ENCODE measurements at places on chromosomes 13 and 19. TPM values are rescaled to one million over a fixed set of nuclear protein-coding genes. Genes with fewer than 3 reads are reported as not detected.

The MAMSTR gene
- total RNA-seq, result 0.94 TPM

GRCh38 chr13:111943229-111943795 is 123.6 kb upstream of the SOX1 start:
- no peak overlapping the region for H3K4me3 ChIP-seq
- ATAC-seq, result no peak
- no peaks in the 10 kb centered on the region for H3K36me3 ChIP-seq
- H3K4me1 ChIP-seq, result peaks cover 12% of the 10 kb centered on the region
- no peak overlapping the region for H3K27ac ChIP-seq
- H3K27me3 ChIP-seq, result peaks cover 21% of the 10 kb centered on the region

DNA sequence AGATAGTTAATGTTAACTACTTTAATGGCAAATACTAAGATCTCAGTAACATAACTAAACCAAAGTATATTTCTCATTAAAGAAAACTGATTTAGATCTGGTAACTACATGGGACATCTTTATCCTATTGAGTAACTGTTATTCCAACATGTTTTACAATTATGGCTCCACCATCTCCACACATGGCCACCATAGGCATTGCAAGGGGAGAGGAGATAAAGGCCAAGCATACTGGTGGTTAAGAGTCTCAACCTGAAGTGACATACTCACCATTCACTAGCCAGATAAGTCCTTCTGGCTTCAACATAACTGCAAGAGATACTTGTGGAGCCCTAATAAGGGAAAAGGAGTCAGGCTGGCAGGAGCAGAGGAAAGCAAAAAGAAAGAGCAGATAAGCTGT is 1586.4 kb upstream of the SPRY2 start:
- no peak overlapping the region for H3K4me3 ChIP-seq
- H3K4me1 ChIP-seq, result no peaks in the 10 kb centered on the region
- no peaks in the 10 kb centered on the region for H3K36me3 ChIP-seq

The RFPL4AL1 gene
- total RNA-seq, result not detected

The ALOX5AP gene
- 6.0 TPM for total RNA-seq

The NDUFA13 gene
- total RNA-seq, result 82.5 TPM

- no peak for ATAC-seq
- H3K36me3 ChIP-seq, result no peaks in the 10 kb centered on the region
- H3K4me3 ChIP-seq, result no peak overlapping the region
These were observed 16.8 kb downstream of the KBTBD7 start for GRCh38 chr13:41177616-41178015.

The PGLYRP2 gene
- total RNA-seq, result not detected

The PLVAP gene
- 41.4 TPM for total RNA-seq

DNA sequence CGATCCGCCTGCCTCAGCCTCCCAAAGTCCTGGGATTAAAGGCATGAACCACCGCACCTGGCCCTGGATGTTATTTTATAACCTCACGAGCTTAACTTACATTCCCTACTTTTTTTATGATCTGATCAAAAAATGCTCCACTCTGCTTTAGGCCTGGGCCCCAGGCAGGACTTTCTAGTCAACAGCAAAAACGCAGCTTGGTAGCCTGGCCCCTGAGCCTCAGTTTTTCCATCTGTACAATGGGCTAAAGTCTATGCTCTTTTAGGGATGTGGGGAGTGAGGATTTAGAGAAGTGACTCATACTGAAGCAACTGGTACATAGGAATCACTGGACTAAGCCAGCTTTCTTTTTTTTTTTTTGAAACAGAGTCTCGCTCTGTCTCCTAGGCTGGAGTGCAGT is 11.9 kb upstream of the PIK3R2 start:
- no peaks in the 10 kb centered on the region for H3K36me3 ChIP-seq
- no peaks in the 10 kb centered on the region for H3K4me1 ChIP-seq
- no peak for ATAC-seq
- no peaks in the 10 kb centered on the region for H3K27me3 ChIP-seq

- no peak overlapping the region for H3K27ac ChIP-seq
- no peaks in the 10 kb centered on the region for H3K27me3 ChIP-seq
- H3K4me3 ChIP-seq, result no peak overlapping the region
- no peak for ATAC-seq
- H3K36me3 ChIP-seq, result no peaks in the 10 kb centered on the region
These were observed 74.6 kb downstream of the B3GLCT start for GRCh38 chr13:31274390-31274789.

GRCh38 chr13:109545931-109546330 is 240.5 kb downstream of the IRS2 start:
- no peaks in the 10 kb centered on the region for H3K27me3 ChIP-seq
- no peak overlapping the region for H3K27ac ChIP-seq
- H3K36me3 ChIP-seq, result no peaks in the 10 kb centered on the region
- H3K4me1 ChIP-seq, result no peaks in the 10 kb centered on the region
- no peak overlapping the region for H3K4me3 ChIP-seq

GRCh38 chr13:109816808-109817203 is 30.4 kb upstream of the IRS2 start:
- ATAC-seq, result no peak
- H3K4me3 ChIP-seq, result no peak overlapping the region
- H3K27ac ChIP-seq, result no peak overlapping the region
- no peaks in the 10 kb centered on the region for H3K27me3 ChIP-seq
- H3K36me3 ChIP-seq, result no peaks in the 10 kb centered on the region

GRCh38 chr13:21767032-21767431 is 96.2 kb downstream of the FGF9 start:
- no peaks in the 10 kb centered on the region for H3K4me1 ChIP-seq
- H3K36me3 ChIP-seq, result no peaks in the 10 kb centered on the region
- H3K27ac ChIP-seq, result no peak overlapping the region
- no peak for ATAC-seq

The CDX2 gene
- total RNA-seq, result not detected

DNA sequence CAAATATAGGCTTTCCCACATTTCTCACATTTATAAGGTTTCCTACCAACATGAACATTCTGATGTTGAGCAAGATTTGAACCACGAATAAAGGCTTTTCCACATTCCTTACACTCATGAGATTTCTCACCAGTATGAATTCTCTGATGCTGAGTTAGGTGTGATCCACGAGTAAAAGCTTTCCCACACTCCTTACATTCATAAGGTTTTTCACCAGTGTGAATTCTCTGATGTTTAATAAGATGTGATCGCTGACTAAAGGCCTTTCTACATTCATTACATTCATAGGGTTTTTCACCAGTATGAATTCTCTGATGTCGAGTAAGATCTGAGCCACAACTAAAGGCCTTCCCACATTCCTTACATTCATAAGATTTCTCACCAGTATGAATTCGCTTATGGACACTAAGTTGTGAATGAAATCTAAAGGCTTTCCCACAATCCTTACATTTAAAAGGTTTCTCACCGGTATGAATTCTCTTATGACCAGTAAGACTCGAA is 19.0 kb downstream of the ZNF790 start:
- H3K36me3 ChIP-seq, result peaks cover 14% of the 10 kb centered on the region
- no peak overlapping the region for H3K4me3 ChIP-seq
- no peak overlapping the region for H3K27ac ChIP-seq

The THSD8 gene
- total RNA-seq, result not detected

Data from gastroesophageal sphincter (tissue), 4 donors.